ENCODE measurements at places on chromosomes 3 and 15. TPM values are rescaled to one million over a fixed set of nuclear protein-coding genes. Genes with fewer than 3 reads are reported as not detected.
A peak's percentile ranks its signal among the peaks of the same experiment; 100 is the strongest.

VEPH1 gene
- total RNA-seq, result not detected

LRTM1 gene
- not detected for total RNA-seq

C3orf52 gene
- total RNA-seq, result 3.2 TPM

DNA sequence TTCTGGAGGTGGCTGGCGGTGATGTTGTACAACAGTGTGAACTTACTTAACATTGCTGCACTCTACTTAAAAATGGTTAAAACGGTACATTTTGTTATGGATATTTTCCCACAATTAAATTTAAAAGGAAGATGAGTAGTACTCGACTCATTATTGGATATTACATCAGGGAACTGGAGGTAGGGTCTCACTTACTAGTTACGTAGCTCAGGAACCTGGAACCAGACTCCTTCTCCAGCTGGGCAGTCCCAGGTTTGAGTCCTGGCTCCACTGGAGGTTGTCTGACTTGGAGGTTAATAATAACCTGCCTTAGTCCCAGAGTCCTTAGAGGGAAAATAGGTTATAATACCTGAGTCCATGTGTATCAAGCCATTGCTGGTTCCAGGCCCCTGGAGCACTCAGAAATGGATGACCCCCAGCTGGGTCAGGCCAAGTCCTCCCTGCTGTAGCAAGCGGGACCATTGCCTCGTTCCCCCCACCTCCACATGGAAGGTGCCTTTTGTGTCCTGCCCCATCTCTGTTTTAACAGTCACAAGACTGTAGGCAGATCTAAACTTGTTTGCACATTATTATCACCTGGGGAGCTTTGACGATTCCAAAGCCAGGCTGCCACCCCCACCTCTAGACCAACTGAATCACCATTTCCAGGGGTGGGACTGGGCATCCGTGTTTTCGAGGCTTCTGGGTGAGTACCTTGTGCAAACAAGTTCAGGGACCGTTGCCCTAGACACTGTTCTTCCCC is 126.6 kb downstream of the IGF1R start:
- no peak for DNase-seq

- no peak for DNase-seq
Measured at GRCh38 chr15:54280726-54281125, 302.5 kb downstream of the UNC13C start.

DNA sequence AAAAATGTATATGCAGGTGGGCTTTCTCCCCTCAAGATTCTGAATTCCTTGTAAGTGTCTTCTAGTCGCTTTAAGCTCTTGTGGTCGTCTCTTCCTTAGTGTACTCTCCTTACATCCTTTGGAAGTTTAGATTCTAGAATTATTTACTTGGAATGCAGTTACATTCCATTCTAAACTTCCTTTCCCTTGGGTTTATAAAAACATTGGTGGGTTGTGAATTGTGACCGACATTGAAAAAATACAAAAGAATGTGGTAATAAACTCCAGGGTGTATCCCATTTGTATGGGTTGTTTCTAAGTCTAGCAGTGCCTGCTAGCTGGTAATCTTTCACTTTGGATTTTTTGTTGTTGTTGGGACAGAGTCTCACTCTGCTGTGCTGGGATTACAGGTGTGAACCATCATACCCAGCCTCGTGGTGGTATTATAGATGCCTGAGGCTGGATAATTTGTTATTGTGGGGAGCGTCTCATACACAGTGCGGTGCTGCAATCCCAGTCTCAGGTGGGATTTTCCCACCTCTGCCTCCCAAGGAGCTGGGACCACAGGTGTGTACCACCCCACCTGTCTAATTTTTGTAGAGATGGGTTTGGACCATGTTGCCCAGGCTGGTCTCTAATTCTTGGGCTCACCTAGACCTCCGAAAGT is 9.1 kb downstream of the CHD2 start:
- no peak for DNase-seq

DNA sequence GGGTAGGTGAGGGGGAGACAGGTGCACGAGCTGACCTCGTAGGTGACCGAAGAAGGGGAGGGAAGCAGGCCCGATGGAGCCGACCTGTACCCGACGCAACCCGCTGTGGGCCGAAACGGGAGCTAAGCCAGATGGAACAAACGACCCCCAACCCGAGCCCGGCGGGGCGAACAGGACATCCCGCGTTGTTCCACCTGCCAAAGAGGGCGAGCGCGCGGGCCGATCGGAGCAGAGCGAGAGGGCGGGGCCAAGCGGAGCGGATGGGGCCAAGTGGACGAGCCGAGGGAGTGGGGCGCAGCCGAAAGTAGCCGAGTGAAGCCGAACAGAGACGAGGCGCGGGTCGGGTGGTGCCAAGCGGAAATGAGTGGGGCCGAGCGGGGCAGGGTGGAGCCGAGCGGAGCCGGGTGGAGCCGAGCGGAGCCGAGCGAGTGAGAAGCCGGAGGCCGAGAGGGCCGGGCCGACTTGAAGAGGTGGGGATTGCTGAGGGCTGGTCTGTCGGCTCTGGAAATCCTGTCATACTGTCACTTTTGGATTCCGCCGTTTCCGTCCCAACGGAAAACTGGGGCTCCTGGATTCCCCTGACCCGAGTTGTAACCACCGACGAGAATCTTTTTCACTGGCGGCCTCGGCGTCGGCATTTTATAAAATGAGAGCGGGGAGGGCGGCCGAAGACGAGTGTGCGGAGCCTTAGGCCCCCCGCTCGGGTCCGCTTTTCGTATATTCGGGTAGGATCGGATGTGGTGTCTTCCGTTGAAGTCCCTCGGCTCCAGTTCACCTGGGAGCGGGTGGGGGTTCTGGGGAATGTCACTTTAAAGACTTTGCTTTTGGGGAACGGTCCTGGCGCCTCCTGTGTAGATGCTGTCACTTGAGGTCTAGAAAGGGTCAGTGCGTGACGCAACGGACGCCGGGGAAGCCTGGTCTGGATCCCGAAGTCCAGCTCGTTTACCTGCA is 15.6 kb upstream of the WNT7A start:
- DNase-seq, result peak; percentile 97

- no peak for DNase-seq
Measured at GRCh38 chr15:35244227-35244626, 159.1 kb upstream of the NANOGP8 start.

- peak; percentile 94 for DNase-seq
Measured at GRCh38 chr3:71226565-71227269, 356.8 kb downstream of the FOXP1 start.

GRCh38 chr15:84987949-84988624 is 6.4 kb downstream of the PDE8A start:
- no peak for DNase-seq

DNA sequence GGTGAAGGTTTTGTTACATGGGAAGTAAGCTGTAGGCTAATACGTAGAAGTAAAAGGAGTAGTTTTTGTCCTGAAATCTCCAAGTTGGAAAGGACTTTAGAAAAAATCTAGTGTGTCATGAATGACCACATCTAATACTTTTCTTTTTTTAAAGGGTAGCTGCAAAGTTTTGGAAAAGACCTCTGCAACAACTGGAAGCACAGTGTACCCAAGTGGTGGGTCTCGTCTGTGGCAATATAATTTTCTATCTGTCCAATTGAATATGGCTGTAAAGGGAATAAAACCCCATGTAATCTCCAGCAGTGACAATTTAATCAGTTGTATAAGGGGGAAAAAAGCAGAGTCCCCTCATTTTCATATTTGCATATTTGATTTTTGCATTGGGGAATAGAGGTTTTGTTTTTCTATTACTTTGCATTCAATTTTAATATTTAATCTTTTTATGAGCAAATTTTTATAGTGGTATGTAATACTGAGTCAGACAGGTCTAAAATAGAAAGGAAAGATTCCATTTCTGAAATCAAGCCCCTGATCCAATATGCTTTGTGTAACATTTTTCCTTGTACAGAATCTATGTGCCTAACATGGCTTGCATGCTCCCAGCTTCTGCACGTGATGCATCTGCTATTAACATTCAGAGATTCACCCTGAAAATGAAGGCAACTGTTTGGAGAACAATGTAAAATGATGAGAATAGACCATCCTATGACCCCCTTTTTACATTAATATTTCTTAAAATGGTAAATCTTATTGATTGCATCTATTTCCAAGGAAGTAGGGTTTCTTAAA is 531.4 kb downstream of the ZIC1 start:
- DNase-seq, result no peak

DNA sequence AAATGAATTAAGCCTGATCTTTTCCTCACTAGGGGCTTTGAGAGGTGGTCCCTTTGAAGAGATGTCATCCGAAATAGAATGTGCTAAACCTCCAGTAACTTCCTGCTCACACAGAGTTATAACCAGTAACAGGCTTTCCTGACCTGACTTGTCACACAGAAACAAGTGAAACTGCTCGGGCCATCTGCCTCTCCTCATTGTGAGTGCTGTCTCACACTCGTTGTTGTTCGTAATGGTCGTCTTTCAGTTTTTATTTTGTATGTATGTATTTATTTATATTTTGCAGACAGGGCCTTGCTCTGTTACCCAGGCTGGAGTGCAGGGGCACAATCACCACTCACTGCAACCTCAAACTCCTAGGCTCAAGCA is 24.0 kb downstream of the ACSBG1 start:
- no peak for DNase-seq

GRCh38 chr3:159919873-159920272 is 68.8 kb upstream of the IL12A start:
- no peak for DNase-seq

DNA sequence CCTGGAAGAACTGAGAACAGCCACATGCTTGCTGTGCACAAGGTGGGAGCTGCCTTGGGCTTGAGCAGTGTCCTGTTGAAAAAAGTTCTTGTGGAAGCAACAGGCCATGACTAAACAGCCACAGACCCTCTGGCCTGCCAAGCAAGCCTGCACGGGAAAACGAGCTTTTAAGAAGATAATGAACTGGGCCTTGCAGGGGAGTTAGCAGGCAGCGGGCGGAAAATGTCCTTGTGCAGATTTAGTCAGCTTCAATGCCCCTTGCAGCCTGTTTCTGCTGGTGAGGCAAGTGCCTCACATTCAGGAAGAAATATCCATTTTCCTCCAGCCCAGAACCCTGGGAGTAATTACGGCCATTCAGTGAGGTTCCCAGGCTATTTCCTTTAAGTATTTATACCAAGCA is 126.2 kb upstream of the KLHL25 start:
- DNase-seq, result no peak

DNA sequence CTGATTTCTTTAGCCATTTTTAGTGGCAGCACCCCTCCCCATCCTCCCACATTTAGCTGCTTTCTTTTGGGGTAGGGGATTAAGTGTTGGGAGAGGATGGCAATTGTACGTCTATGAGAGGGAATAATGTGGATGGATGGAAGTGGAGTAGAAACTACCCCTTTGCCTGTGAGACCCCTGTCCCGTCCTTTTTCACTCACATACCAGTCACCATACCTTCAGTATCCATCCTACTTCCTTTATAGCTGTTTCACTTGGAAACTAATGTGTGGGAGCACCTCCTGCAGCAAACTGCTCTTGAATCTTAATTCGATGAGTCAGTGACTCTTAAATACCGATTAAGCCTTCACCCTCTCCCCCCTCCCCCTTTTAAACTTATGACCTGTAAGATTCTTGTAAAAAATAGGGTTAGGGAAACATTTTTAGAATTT is 730 bp downstream of the SPRED1 start:
- no peak for DNase-seq

DNA sequence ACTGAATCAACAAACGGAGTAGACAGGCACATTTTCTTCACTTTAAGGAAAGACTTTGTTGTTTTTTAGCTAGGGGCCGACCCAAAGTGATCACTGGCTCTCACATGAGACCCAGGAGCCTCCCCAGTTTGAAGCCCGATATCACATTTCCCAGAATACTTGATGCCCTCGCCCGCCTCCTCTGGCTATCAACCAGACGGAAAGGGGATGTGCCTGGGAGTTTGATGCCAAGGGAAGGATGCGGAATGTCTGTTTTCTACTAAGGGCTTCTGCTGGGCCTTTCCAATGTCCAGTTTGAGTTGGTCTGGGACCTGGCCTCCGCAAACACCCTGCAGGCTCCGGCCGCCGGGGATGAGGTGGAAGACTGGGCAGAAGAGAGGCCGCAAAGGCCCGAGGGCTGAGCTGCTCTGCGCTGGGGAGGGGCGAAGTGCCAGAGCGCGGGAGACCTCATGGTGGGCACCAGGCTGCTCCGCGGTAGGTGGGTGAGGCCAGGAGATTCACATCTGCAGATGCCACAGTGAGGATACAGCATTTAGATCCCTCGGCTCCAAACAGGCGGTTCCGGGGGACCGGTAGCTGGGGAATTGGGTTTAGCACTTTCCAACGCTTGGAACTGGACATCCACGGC is 491 bp upstream of the ZNF774 start:
- DNase-seq, result no peak

DNA sequence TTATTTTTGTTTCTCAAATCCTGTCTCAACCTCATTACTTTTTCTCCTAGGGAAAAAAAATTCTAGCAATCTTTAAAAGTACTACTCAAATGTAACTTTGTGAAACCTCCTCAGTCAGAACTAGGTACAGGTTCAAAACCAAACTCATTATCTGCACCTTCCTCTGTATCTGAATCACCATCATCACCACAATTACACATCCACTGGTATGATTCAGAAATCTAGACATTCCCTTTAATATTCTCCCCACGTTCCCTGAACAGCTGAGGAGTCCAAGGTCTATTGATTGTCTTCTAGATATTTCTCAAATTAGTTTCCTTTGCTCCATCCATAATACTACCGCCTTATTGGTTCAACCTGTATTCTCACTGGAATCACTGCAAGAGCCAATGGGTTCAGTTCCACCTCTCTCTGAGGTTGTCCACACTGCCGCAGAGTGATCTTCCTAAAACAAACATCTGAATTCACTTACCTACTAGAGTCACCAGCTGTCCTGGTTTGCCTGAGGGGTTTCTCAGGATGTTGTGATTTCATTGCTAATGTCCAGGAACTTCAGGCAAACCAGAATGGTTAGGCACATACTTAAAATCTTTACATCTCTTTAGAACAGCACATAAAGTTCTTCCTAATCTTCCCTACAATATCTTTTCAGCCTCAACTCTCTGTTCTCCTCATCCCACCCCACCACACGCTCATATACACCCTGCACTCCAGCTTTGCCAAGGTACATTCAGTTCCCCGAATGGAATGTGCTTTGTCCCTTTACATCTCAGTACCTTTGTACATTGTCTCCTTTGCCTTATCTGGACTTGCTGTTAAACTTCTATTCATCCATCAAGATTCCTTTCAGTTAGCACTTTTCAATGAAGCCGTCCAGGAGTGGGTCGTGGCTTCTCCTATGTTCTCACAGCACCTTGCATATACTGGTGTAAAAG is 24.2 kb downstream of the ATP13A4 start:
- no peak for DNase-seq

- DNase-seq, result no peak
Measured at GRCh38 chr3:134074790-134075567, 45.3 kb upstream of the SLCO2A1 start.

All from activated T-cell treated with anti-CD3 and anti-CD28 coated beads, Interleukin-2, amount 50 U/mL, for 72 hours (primary cell).